ENCODE measurements at places on chromosomes 5 and 9.
A peak's percentile ranks its signal among the peaks of the same experiment; 100 is the strongest.

DNA sequence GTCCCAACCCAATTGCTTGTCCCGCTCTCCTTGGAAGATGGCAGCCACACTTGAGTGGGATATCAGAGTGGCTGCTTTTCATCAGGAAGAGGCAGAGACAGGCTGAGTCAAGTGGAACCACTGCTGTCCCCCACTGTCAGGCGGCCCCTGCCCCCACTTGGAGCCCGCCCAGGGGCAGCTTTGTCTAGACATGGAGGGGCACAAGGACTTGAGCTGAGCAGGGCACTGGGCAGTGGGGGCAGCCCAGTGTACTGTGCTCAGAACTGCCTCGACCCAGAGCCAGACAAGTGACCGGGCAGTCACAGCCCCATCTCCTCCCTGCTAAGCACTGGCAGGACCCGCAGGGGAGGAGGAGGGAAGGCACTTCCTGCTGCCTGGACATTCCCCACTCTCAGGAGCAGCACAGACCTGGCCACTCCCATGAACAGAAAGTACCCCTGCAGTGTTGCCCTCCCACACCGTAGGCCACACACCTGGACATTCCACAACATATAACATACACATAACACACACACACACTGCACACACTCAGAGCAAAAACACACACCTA, 91.0 kb downstream of the MRPL36 start:
- DNase-seq = no peak

DNA sequence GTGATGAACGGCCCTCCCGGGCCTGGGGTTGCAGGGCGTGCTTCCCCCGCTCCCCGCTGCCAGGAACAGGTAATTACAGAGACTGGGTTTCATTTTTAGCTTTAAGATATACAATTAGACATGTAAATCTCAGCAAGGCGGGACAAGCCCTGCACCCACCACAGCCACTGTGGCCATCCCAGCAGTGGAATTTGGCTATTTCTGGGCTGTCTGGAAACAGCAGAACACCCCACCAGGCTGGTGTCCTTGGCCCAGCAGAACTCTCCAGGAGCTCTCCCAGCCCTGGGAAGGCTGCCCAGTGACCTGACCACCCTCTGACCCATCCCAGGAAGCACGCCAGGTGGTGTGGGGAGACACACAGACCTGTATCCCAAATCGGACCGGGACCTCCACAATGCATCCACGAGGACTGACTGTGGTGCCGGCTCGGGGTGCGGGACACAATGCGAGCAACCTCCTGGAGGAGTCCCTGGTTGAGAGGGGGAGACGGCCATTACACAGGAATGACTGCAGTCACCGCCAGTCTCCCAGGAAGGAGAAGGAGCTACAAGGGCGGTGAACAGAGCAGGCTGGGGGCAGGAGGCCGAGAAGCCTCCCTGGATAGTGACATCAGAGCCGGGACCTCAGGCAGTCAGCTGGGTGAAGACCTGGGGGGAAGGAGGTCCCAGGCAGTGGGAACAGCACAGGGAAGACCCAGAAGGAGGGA, 17.3 kb downstream of the EEIG1 start:
- no peak for DNase-seq

DNA sequence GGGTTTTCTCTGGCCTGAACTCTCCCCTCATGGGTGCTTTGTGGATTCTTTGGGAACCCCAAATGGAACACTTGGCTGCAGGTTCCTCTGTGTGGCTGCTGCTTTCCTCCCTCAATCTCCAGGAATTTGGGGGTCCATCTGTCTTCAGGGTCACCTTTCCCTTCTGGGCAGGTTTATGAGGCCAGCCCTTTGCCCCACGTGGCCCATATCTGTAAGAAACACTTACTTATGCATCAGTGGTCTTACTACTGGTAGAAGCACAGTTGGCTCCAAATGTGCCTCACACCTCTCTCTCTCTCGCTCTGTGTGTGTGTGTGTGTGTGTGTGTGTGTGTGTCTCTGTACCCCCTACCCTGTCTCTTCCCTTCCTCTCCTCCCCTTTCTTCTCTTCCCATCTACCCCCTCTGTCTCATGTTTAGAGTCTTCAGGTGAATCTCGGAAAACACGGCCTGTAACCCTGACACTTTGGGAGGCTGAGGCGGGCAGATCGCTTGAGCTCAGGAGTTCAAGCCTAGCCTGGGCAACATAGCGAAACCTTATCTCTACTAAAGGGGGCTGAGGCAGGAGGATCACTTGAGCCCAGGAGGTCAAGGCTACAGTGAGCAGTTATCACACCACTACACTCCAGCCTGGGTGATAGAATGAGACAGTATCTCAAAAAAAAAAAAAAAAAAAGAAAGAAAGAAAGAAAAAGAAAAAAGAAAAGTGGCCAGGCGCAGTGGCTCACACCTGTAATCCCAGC, 26.8 kb downstream of the C5orf15 start:
- no peak for DNase-seq

DNA sequence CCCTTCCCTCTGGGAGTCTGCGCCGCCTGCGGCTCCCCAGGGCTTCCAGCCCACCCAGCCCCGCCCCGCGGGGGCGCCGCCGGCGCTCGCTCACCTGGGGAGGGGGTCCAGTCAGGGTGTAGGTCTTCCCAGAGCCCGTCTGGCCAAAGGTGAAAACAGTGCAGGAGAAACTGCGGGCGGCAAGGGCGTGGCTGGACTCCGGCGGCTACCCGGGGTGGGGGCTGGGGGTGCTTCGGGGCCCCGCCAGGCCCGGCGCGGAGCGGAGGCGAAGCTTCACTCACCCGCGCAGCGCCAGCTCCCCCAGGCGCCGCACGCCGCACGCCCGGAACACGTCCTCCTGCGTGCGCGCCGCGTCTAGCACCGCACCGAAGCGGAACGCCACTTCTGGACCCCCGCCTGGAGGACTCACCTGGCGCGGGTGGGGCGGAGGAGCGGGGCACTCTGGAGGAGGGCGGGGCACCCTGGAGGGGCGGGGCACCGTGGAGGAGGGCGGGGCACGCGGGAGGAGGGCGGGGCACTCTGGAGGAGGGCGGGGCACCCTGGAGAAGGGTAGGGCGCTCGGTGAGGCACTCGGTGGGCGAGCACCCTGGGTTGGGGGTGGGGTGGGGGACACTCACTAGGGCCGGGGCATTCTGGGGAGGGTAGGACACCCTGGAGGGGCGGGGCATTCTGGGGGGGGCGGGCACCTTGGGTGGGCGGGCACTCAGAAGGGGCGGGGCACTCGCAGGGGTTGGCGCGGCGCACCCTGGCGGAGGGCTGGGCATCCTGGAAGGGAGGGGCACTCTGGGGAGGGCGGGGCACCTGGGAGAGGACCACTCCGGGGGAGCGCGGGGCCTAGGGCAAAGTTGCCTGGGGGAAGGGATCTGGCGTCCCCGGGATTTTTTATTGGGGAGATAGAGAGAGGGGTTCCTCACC, 814 bp downstream of the KIF12 start:
- DNase-seq = peak; percentile 56
